ENCODE measurements at places on chromosomes 3 and 15. TPM values are rescaled to one million over a fixed set of nuclear protein-coding genes. Genes with fewer than 3 reads are reported as not detected.
A peak's percentile ranks its signal among the peaks of the same experiment; 100 is the strongest.

DNA sequence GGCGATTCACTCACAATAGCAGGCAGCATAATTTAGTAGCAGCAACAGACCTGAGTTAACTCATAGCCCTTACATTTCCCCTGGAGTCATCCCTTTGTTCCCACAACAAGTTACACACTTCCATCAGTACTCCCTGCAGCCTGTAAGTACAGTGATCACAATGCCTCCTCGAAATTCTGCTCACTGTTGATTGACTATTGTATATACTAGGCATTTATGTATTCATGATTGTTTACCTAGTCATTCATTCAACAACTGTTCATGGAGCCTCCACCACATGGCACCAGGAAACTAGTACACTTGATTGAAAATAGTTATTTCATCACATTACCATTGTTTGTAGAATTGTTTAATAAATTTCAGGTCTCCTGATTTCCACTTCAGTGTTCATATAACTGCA lies 71.4 kb upstream of the P3H2 start:
- no peaks in the 10 kb centered on the region for H3K4me1 ChIP-seq
- no peak overlapping the region for H3K4me3 ChIP-seq
- no peaks in the 10 kb centered on the region for H3K27me3 ChIP-seq

- no peaks in the 10 kb centered on the region for H3K4me1 ChIP-seq
- H3K36me3 ChIP-seq: no peaks in the 10 kb centered on the region
- no peaks in the 10 kb centered on the region for H3K27me3 ChIP-seq
- H3K27ac ChIP-seq: no peak overlapping the region
These were observed 79.2 kb upstream of the ARHGEF3 start for GRCh38 chr3:56880720-56881575.

DNA sequence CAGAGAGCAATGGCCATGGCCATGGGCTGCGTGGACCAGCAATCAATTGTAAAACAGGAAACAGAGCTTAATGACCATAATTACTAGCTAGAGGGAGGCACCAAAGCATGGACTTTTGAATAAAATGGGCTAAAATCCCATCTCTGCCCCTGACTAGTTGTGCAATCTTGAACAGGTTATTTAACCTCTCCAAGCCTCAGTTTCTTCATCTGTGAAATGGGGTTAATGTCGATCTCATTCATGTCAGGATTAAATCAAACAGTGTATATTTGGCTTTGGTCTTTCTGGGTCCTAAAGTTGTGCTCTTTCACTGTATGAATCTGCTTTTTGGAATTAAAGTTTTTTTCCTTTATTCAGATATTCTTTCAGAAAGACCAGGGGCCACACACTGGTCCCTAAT lies 36.1 kb downstream of the ABTB1 start:
- DNase-seq: no peak
- no peak overlapping the region for H3K4me3 ChIP-seq
- peak overlapping the region; percentile 71 for H3K27ac ChIP-seq

GRCh38 chr15:63225381-63225780 lies 36.0 kb downstream of the RAB8B start:
- H3K4me3 ChIP-seq: no peak overlapping the region
- no peak for DNase-seq
- H3K36me3 ChIP-seq: no peaks in the 10 kb centered on the region
- H3K27ac ChIP-seq: no peak overlapping the region
- H3K4me1 ChIP-seq: peaks cover 5% of the 10 kb centered on the region
- H3K27me3 ChIP-seq: no peaks in the 10 kb centered on the region

DNA sequence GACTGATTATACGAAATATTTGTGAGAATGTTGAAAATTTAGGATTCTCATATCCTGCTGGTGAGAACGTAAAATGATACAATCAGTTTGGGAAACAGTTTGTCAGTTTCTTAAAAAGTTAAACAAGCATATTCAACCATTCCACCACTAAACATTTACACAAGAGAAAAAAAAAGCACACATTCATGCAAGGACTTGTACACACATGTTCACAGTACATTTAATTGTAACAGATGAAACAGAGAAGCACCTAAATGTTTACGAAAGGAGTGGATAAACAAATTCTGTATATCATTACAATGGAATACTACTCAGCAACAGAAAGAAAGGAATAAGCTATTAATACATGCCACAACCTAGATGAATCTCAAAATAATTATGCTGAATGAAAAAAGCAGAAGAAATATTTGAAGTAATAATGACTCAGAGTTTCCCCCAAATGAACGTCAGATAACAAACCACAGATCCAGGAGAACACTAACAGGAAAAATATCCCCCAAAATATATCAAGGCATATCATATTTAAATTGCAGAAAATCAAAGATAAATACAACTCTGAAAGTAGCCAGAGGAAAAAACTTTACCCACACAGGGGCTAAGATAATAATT lies 14.3 kb downstream of the ANKRD28 start:
- no peak for DNase-seq
- no peak overlapping the region for H3K4me3 ChIP-seq
- H3K36me3 ChIP-seq: no peaks in the 10 kb centered on the region
- H3K4me1 ChIP-seq: peaks cover 14% of the 10 kb centered on the region
- no peak overlapping the region for H3K27ac ChIP-seq

GRCh38 chr3:184977796-184978195 lies 165.8 kb downstream of the VPS8 start:
- peaks cover 5% of the 10 kb centered on the region for H3K36me3 ChIP-seq
- H3K4me1 ChIP-seq: peaks cover 9% of the 10 kb centered on the region
- H3K27ac ChIP-seq: no peak overlapping the region
- H3K27me3 ChIP-seq: no peaks in the 10 kb centered on the region

- H3K27me3 ChIP-seq: no peaks in the 10 kb centered on the region
- no peaks in the 10 kb centered on the region for H3K36me3 ChIP-seq
- H3K4me3 ChIP-seq: no peak overlapping the region
- H3K4me1 ChIP-seq: peaks cover 5% of the 10 kb centered on the region
These were observed 8.6 kb upstream of the IQSEC1 start for GRCh38 chr3:13081603-13082360.

GRCh38 chr15:92623435-92623834 lies 32.1 kb downstream of the FAM174B start:
- no peaks in the 10 kb centered on the region for H3K27me3 ChIP-seq
- H3K27ac ChIP-seq: no peak overlapping the region

The SAMD7 gene
- not detected for total RNA-seq

The CSK gene
- total RNA-seq: 59.7 TPM

The SOX14 gene
- total RNA-seq: not detected

The C3orf20 gene
- not detected for total RNA-seq
